ENCODE measurements at places on chromosomes 5 and 9.

DNA sequence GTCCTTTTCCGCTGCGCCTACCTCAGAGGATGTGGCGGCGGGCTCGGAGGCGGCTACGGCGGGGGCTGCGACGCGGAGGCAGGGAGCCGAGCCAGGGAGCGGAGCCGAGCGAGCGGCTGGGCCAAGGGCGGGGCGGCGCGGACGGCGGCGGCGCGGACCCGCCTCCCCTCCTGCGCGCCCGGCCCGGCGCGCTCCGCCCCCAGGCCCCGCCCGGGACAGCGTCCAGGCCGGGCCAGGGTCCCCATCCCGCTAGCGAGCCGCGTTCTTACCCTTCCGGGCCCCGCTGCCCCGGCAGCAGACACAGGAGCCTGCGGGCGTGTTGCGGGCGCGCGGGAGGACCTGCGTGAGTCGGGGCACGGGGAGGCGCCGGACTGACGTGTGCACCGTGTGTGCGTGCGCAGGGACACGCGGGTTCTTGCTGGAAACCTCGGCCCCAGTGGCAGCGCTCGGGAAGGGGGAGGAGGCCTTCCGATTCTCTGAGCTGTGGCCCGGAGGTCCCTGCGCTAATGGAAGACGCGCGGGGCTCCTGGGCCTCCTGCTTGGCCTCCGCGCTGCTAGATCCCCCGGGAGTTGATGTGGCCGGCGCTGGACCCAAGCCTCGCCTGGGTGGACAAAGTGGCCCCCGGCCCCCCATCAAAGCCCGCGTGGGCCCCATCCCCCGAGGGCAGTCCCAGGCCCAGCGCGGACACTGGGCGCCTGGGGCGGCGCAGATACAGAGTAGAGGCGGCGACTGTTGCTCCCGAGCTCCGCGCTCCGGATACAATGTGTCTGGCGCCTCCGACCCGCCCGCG, at the start of gene VDAC1:
Gene VDAC1, minus strand, starts transcription at position 350 of the 791 bp plus-strand sequence. CDS start 11,963 bp downstream, outside the sequence.
- DNase-seq = peak; percentile 98

DNA sequence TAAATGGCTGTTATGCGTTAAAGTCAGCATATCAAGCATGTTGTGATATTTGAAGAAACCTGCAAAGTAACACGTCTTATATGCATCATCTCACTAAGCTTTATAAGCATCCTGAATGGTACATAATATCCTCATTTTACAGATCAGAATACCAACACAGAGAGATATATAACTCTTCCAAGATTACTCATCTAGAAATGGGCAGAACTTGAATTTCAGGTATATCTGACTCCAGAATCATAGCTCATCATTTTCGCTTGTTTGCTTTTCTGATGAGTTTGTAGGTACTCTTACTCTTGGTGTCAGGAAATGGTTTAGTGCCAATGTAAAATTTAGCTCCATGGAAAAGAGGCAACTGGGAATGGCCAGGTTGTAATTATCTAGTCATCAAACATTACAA, 232.3 kb upstream of the ANKH start:
- no peak for DNase-seq

- peak; percentile 35 for DNase-seq
These were observed at the start of gene NR5A1 for GRCh38 chr9:124506931-124507879. NR5A1 (minus strand) TSS chr9:124507399; CDS start chr9:124503395, 4,004 bp downstream.

DNA sequence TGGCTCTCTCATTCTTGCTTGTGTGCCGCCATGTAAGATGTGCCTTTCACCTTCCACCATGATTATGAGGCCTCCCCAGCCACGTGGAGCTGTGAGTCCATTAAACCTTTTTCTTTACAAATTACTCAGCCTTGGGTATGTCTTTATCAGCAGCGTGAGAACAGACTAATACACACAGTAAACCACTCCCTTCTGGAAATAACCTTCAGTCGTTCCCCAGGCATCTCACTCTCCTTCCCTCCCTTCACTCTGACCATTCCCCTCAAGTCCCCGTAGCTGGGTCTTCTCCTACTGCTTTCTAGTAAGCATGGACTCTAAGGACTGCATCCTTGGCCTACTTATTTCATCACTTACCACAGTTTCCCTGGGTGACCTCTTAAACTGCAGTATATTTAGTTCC, 493.9 kb downstream of the CCDC171 start:
- no peak for DNase-seq

DNA sequence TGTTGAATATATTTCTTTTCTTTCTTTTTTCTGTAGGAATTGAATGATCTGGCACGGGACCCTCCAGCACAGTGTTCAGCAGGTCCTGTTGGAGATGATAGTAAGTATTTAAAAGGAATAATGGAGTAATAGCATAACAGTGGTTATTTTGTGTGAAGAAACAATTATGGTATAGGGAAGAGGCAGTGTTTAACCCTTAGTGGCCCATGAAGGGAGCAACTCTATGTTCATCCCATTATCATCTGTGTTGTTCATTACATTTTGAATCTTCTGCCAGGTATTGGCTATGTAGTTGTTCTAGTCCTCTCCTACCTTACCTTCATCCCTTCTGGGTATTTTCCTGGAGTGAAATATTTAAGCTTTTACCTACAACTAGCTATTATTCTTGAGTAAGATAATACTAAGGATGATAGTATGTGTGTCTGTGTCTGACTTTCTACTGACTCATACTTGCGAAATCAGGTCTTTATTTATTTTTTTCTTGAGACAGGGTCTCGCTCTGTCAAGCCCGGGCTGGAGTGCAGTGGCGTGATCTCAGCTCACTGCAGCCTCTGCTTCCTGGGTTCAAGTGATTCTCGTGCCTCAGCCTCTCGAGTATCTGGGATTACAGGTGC, 39.3 kb downstream of the UBE2D2 start:
- no peak for DNase-seq

GRCh38 chr5:142512043-142513042, 173.5 kb downstream of the FGF1 start:
- no peak for DNase-seq

DNA sequence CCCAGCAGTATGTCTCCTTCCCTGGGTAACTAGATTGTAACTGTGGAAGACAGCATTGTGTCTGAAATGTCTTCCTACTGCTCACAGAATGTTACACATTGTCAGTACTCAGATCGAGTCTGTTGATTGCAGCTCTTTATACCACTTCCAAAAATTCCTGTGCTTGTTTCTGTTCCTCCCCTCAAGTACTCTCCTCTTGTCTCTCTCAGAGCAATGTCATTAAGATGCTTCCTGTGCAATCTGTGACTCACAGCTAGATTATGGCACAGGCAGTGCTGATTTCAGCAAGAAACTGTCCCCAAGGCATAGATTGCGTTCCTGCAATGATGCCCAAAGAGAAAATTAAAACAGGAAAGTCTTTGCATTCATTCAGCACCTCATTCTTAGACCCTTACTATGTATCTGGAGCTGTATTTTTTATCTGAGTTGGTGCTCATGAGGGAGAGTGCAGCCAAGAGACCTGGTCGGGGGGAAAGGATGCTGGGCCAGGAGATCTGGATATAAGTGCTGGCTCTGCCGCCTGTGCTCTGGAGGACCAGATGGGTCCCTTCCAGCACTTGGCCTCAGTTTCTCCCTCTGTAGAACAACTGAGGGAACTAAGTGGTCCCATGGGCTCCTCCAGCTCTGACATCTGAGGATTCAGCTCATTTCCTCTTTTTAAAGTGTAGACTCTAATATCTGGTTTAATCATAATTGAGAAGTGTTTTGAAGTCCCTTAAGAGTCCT, 40.8 kb upstream of the GNPDA1 start:
- DNase-seq = no peak

DNA sequence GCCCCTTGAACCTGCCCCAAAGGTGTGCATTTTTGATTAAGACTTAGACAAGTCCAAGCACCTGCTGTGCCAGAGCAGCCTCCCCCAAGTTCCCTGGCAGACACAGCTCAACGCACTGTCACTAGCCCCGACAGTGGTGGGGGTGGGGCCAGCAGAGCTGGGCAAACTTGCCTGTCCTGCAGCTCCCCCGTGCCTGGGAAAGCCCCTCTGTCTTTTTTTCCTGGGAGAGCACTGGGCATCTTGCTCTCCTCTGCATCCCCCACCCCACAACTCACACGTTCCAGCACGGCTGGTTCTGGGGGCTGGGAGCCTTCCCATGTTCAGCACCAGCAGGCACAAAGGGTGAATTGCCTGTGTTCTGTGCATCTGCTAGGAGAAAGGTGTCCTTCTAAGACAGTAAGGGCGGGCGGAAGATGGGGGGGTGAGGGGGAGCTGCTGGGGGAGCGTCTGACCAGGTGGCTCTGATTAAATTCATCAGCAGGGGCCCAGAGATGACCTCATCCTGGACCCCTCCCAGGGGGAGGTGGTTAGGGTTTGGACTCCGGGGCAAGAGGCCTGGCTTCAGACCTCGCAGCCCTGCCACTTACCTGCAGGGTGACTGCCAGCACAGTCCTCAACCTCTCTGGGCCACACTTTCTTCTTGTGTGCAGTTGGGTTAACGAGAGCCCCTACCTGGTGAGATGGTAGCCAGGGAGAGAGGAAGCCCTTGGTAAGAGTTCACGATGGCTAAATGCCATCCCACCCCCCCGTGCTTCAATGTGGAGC, 23.5 kb downstream of the HMCN2 start:
- DNase-seq = no peak

DNA sequence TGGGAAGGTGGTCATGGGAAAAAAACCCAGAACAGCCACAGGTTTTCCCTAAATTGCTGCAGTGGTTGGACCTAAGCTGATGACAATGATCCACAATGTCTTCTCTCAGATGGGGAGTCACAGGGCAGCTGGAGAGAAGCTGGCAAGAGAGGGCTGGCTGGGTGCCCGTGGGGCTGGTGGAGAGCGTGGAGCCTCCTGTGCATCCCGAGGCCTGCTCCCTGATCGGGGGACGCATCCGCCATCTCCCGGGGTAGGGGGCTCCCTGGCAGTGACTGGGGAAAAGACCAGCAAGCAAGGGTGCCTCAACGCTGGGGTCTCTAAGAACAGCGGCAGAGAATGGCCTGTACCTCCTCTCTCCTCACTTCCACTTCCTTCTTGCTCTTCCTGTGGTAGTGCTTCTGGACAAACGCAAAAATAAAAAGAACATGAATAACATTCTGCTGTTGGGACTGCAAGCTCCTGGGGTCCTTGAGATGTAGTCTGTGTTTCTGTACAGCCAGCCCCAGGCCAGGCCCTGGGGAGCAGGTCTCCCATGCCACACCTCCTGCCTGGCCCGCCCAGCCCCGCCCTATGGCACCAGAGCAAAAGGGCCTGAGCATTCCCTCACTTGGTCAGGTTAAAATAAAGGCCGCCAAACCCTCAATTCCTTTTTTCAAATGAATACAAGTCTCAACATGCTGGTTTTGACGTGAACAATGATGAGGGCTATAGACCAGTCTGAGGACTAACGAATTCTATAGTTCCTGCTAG, 7.0 kb upstream of the MRNIP start:
- DNase-seq = no peak

GRCh38 chr5:9233712-9234111, 312.2 kb downstream of the SEMA5A start:
- no peak for DNase-seq

DNA sequence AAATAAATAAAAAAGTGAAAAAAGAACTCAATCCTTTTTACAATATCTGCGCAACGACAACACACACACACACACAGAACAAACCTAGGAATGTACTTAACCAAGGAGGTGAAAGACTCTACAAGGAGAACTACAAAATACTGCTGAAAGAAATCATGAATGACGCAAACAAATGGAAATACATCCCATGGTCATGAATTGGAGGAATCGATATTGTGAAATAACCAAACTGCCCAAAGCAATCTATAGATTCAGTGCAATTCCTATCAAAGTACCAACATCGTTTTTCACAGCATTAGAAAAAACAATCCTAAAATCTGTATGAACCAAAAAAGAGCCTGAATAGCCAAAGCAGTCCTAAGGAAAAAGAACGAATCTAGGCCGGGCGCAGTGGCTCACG, 29.9 kb upstream of the NRARP start:
- no peak for DNase-seq

DNA sequence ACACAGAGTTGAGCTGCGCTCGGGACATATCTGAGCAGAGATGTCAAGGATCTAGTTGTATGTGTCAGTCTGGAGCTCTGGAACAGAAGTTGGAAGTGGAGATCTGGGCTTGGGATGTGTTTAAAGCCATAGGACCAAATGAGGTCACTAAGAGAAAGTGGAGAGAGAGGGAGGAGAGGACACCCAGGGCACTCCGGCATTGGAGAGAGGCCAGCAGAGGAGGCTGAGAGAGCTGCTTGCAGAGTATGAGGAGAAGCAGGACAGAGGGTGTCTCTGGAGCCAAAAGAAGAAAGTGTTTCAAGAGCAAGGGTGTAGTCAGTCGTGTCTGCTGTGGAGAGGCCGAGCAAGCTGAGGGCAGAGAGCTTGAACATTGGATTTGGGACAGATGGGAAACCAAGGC, 34.7 kb downstream of the ARHGEF37 start:
- DNase-seq = no peak
